Activated T-helper 1 cell treated with anti-CD3 and anti-CD28 coated beads, Interleukin-2, amount 50 U/mL, for 16 hours (primary cell): ENCODE measurements at places on chromosomes 7 and 10.

DNA sequence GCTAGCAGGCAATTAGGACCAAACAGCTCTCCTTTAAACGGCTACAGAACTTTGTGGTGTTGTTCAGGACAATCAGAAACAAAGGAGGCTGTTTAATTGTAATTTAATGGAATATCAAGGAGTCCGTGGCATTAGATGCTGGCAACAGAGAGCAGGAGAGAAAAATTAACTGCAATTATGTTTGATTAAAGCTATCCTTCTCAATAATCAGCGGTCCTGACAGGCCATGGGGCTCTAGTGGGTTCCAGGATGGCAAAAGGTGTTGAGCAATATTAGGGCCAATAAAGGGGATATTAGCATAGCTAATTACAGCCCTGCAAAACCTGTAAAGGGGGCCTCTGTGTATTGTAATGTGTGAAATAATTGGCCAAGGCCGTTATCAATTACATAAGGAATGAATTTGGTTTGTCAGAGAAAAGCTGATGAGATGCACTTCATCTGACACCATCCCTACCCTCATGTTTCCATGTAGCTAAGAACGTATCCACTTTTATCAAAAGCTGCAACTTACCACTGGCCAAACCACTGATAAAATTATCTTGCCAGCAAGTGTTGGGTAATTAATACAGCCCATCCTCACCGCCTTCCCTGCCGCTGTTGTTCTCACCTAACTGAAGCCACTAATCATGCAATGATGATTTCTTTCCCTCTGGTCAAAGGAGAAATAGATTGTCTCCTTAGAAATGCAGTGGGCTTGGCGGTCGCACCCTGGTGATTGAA, 81.6 kb downstream of the EBF3 start:
- no peak for DNase-seq

DNA sequence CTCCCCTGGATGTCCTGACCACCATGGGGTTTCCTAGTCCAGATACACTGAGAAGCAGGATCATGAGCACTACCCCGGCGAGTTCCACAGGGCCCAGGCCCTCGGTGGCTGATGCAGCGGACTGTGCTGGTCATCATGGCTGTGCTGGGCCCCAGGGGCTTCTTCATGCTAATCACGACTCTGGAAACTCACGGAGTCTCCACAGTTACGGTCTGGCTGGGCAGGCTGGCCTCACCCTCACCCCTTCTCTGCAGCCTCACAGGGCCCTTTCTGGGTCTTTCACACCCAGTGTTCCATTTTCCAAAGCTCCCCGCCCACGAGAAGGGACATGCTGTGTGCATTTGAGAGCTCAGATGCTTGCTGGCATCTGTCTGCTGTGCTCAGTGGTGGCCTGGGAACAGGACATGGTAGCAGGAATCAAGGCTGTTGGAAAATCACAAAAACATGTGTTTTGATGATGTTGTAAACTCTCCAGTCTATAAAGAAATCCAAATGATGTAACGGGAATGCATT, 119.0 kb downstream of the PTPN20 start:
- DNase-seq = no peak

- DNase-seq = no peak
Measured at GRCh38 chr7:134317434-134317833, 704 bp upstream of the SLC35B4 start.

GRCh38 chr7:13800694-13801448, 188.6 kb downstream of the ETV1 start:
- DNase-seq = no peak

DNA sequence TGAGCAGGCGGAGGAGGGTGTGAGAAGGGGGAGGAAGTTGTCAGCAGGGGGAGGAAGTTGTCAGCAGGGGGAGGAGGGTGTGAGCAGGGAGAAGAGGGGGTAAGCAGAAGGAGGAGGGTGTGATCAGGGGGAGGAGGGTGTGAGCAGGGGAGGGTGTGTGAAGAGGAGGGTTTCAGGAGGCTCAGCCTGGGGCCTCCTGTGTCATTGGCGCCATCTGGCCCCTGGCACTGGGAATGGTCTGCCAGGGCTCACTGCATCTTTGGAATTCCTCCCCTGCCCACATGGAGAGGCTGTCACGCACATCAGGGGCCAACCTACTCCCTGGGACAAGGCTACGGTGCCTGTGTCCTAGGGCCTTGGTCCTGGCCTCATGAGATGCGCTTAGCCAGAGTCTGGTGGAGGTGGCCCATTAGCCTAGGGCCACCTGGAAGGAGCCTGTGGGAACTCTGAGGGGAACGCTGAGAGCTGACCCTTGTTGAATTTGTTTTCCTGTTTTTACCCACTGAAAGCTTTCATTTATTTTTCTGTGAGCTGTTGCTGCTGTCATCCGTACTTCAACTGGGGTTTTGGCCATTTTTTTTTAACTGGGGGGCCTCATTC, 18.0 kb downstream of the CAMK2B start:
- no peak for DNase-seq

DNA sequence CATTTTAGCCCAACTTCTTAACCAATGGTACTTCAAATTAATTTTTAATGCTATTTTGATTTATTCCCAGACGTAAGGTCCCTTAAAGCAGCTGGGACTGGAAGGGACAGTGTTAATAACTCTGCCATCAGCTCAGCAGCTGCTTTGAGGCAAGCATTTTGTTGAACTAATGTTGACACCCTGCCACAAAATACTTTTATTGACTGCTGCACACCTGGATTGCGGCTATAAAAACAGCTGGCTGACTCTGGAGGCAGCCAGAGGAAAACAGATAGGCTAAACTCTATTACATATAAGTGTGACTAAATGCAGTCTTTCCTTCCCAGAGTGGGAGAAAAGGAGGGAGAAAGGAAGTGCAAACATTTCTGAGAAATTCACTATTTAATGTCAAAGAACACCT, 77.6 kb downstream of the ETV1 start:
- DNase-seq = no peak
